ENCODE measurements at places on chromosomes 5 and 9.

DNA sequence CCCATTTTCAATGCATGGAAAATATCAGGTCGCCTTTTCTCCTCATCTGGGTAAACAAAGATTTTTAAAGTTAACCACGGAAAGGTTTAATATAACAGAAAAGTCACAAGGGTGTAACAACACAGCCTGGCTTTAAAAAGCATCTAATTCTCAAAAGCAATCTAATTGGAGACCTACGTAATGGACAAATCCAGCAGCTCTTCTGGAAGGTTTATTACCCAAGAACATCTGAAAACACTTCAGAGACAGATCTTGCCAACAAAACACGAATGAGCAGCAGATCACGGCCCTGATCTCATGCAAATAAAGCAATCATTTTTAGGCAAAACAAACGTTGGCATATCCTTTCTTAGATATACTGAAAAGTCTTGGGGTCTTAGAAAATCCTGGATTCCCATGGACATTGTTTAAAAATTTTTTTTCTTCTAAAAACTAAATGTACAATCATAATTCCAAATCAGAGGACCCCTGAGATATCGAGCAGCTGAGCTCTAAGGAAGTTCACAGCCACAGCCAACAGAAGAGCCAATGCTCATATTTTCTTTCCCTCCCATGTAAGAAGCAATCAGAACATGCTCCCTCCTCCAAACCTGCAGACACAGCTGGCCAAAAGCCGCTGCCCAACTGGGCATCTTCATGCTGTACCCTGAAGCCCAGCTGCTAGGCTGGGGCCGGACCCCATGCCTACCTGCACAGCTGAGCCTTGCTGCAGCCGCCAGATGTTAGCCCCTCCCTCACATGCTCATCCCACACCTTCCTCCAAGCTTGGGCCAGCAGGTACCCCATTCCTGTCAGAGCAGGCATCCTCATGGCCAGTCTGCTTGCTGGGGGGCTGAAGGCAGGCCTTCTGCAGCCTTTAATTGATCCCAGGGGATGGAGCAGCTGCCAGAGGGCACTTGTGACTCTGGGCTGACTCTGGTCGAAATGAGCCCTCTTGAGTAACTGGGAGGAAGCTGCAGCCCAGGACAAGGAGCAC is 11.2 kb downstream of the ANKS6 start:
- no peak for DNase-seq

GRCh38 chr9:90816690-90817089 is 15.1 kb downstream of the SYK start:
- DNase-seq: no peak

DNA sequence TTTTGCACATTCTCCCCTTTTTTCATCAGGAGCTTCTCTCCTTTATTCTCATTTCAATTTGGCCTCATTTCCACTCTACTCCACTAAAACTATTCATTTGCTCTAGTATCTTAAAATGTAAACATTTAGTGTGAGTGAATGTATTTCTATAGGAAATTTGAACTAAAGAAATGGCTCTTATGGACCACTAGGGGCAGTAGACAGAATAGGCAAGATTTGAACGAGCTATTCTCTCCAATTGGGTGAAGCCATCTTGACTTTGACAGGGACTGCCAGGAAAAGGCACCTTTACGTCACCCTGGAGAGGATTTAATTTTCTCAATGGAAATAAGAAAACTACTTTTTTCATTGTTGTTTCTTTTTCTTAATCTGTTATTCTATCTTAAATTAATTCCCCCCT is 666.3 kb downstream of the DNAH5 start:
- DNase-seq: no peak

GRCh38 chr5:149152317-149152746 is 11.0 kb downstream of the ABLIM3 start:
- DNase-seq: peak; percentile 68

DNA sequence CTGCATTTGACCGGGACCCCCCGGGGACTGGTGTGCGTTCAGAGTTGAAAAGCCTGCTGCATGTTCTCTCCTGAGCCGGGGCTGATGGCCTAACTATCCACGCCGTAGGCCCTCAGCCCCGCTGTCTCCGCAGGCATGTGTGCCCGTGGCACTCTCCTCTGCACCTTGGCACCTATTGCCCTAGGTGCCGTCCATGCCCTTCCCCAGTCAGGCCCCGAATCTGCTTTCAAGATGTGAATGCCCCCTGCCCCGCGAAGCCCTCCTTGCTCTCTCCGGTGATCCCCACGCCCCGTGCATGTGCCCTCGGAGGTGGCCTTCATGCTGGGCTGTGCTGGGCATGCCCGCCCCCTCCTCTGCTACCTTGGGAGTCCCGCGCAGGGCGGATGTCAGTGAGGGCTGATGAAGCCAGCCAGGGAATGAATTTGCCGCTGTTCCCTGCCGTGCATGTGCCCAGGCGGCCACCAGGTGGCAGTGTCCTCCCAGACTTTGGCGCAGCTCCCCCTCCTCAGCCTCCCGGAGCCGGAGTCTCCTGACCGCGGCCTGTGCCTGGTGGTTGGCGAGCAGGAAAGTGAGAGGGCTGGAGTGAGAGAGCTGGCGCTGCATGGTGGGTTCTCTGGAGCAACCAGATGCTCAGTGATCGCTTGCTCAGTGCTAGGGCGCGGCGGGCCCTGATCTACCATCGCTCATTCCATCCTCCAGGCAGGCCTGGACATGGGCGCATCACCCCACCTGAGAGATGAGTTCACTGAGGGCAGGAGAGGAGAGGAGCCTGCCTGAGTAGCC is 112.9 kb upstream of the LMX1B start:
- DNase-seq: peak; percentile 72

- DNase-seq: no peak
Observed at GRCh38 chr5:61737301-61737963, 405.4 kb downstream of the ZSWIM6 start.

DNA sequence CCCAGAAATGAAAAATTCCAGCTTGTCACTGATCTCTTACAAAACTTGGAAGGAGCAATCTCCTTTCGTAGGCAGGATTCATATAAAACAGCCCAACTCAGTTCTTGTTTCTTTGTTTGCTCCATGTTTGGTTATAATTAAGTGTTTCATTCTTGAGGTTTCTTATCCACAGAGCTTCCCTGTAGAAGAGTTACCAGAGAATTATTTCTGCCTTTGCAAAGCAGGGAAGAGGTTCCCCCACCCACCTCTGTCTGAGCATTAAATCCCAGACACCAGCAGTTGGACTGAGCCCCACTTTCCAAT is 34.1 kb upstream of the RAI14 start:
- DNase-seq: peak; percentile 74

DNA sequence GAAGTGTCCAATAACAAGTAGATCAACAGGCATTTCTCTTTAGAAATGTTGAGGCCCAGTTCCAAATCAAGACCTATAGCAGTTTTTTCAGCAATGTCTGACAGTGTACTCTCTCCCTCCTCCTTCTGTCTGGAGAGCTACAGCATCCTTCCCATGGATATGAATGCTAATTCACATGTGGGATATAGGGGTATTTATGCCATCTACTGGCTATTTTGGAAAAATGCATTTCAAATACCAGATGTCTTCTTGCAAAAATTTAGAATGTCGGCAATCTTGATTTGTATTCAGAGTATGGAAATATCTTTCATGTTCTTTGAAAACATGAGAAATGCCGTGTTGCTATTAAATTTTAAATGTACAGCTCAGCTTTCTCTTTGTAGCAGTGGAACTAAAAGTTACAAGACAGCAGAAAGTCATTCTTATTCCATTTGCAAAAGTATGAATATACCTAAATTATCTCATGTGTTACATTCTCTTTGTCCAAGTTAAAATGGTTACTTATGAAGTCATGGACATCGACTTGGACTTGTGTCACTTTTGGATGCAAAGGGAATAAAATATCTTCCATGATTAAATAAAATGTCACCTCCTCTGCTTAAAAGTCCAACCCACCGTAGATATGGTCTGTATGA is 647.8 kb downstream of the TAF11L14 start:
- DNase-seq: peak; percentile 60

- DNase-seq: peak; percentile 70
Observed at GRCh38 chr9:114516913-114517312, 11.6 kb upstream of the WHRN start.

- DNase-seq: no peak
Observed at GRCh38 chr5:44356231-44356630, 33.0 kb downstream of the FGF10 start.

GRCh38 chr5:6494939-6495338 is 46.3 kb downstream of the UBE2QL1 start:
- DNase-seq: no peak

DNA sequence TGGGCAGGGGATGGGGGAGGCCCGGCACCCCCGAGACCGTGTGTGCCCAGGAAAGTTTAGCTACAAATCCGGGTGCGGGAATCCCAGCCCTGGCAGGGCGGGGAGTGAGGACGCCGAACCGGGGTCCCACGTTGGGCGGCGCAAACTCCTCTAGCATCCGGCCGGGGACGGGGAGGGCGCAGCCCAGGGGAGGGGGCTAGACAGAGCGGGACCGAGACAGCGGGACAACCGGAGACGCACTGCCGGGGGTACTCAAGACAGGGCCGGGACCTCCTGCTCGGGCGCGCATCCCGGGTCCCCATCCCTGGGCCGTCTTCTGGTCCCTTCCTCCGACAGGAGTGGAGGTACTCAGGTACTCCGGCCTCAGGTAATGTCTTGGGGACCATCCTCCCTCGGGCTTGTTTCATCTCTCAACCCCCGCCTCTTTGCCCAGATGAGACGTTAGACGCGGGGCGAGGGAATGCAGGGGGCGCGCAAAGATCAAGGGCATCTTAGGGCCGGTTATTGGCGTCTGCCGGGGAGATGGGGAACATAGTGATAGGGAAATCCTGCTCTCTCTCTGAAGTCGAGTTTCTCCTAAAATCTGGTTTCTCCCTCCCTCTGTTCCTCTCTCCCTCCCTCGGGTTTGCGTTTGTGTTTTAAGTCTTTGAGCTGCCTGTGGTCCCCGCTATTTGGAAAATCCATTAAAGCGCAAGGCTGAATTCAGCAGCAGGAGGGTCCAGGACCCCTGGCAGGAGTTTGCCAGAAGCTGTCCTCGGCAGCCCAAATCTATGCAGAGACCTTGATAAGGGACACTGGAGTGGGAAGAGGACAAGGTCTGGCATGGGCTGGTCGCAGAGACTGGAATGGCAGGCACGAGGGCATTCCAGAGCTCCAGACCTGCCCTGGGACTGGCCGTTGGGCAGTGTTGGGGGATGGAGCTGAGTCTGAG is 815 bp downstream of the PDZD2 start:
- DNase-seq: no peak

DNA sequence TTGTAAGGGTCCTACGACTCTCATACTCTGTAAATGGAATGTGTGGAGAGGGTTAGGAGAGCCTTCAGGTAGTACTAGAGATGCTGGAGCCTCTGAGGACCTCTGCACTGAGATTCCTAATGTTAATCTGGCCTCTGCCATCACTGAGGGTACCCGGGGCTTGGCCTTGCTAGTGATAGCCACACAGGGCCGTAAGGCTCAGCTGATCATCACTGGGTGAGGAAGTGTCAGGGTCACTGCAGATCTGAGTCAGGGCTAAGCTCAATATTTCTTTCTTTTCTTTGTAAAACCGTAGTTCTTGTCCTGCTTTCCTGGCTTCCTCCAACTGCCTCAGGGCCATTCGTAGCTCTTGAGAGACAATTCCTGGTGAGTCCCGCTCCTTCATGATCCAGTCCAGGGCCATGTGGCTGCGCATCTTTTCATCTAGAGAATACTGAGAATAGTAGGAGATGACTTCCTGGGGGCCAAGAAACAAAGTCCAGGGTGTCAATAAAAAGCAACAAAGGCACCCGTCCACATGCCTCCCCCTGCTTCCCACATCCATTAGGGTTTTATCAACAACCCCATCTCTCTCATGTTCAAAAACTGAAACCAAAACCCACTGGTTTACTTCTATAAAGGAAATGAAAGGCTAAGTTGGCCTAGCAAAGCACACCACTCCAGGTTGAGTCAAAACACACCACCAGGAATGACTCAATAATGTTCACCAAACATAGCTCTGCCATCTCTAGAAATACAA is 47.7 kb downstream of the LIX1 start:
- no peak for DNase-seq

GRCh38 chr9:25025686-25026085 is 480.0 kb upstream of the IZUMO3 start:
- no peak for DNase-seq

DNA sequence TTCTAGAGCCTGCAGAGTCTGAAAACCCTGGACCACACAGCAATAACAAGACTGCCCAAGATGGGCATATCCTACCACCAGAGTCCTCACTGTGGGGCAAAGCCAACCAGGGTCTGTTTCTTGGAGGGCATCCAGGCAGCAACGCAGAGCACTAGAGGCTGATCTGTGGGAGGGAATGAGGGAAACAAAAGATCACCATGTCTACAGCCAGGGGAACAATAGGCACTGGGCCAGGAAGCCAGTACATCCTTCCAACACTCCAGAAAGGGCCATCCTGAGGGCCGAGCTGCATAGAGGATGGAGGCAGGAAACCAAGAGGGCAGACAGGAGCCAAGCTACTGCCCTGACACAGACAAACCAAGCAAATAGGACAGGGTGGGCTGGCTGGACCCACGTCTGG is 416.1 kb upstream of the IRX4 start:
- no peak for DNase-seq

DNA sequence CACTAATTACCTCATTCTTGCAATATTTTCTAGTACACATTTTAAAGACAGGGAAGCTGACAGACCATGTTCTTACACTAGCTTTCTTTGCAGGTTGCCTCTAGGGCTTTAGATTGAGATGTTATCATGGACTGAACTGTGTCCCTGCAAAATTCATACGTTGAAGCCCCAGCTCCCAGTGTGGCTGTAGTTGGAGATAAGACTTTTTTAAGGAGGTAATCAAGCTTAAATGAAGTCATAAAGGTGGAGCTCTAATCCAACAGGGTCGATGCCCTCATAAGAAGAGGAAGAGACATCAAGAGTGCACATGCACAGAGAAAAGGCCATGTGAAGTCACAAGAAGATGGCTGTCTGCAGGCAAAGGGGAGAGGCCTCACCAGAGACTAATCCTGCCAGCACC is 471.2 kb upstream of the ACTBL2 start:
- DNase-seq: no peak

DNA sequence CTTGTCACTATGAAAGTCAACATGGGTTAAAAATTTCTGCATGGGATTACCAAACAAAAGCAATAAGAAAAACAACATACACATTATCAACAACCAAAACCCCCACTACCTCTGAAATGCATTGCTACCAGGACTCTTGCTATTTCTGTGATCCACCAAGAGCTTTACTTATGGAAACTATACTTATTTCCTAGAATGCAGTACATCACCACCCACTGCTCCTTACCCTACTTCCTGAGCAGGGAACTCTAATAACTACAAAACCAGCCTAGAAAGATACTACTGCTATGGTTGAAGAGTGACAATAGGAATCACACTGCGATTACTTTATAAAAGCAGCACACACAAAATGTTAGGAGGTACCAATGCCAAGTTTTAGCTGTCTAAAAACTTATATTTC is 22.2 kb downstream of the LURAP1L start:
- no peak for DNase-seq

DNA sequence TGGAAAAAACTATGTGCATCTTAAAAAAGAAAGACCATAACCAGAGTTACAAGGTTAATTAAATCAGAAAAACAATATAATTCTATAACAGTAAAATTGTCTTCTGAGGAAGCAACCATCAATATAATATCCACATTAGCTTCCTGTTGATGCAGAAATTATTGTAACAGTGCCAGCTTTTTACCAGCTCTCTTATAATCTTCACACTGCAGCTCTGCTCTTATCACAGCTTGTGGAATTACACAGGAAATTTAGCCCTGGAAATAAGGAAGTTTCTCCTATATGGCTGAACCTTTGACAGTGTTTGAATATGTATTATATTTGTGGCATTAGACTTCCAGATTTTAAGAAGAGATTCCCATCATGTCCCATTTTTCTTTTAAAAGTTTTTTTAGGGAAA is 49.1 kb upstream of the TEK start:
- no peak for DNase-seq
